ENCODE measurements at places on chromosomes 6 and 20.

GRCh38 chr20:48669946-48670605 lies 157.7 kb downstream of the PREX1 start:
- DNase-seq: no peak

- DNase-seq: no peak
These were observed 14.4 kb upstream of the XRN2 start for GRCh38 chr20:21288587-21289370.

- no peak for DNase-seq
These were observed 353.3 kb downstream of the ZFAND3 start for GRCh38 chr6:38172739-38173410.

- no peak for DNase-seq
These were observed 556 bp upstream of the SCAF8 start for GRCh38 chr6:154732538-154733182.

DNA sequence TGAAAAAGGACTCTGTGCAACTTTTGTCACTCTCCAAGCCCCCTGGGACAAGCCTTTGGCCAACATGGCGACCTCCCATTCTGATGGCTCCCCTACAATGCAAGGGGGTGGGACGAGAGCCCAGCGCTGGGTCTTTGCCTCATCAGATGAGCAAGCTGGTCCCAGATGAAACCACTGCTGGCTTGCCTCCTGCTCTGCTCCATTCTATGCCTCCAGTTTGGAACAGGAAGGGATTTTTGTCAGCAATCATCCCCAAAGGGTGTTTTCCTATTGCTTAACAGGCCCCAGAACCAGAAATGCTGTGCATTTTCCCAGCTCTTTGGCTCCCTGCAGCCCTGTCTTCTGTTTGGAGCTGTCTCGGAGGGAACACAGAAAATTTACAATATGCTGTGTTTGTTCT lies 412.7 kb downstream of the MAFB start:
- no peak for DNase-seq

- no peak for DNase-seq
These were observed 135.4 kb downstream of the CDC5L start for GRCh38 chr6:44522871-44523270.

DNA sequence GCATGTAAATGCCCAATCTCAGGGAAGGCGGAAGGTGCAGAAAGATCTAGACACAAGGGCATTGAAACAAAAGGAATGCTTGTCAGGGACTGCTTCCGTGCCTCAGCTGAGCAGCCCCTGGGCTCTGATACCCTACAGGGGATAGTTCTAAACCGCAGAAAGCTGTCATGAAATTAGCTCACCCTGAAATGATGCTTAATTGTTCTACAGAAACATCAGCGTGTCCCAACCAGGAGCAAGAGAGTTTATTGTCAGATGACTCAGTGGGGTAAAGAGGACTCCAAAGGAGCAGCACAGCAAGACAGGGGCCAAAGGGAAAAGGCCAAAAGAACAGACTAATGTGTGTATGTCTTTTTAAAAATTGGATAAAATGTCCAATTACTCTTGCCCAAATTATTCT lies 258.4 kb upstream of the JARID2 start:
- no peak for DNase-seq

- no peak for DNase-seq
These were observed 5.8 kb upstream of the SDCBP2 start for GRCh38 chr20:1334761-1335160.

DNA sequence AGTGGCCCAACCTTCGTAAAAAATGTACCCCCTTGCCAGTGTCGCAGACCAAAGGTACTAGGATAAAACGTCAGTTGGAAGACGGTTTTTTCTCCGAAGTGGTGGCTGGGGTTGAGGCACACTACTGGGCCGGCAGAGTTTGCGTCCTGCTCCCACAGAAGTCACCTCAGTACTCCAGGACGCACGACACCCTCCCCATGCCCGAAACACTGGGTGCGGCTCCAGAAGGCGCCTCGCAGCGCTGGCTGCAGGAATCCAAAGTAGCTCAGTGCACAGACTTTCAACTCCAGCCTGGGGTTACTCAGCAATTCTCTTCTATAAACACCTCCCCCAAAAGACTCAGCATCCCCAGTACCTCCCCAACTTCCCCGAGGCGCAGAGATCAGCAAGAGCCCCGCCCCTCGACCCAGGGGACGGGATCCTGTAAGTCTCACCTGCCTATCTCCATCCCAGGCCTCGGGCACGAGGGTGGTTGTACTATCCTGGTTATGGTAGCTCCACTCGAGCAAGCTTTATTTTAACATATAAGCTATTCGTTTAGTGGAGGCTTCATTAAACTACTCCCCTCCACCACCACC lies 88.2 kb downstream of the ZFP64 start:
- DNase-seq: no peak

DNA sequence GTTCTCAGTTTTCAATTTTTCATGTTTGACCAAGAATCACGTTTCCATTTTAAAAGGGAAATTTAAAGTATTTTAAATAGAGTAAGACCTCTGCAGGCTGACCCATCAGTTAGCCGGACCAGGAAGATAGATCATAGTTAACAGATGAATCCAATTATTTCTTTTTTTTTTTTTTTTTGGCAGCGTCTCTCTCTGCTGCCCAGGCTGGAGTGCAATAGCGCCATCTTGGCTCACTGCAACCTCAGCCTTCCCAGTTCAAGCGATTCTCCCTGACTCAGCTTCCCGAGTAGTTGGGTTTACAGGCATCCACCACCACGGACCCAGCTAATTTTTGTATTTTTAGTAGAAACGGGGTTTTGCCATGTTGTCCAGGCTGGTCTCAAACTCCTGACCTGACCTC lies 256.7 kb upstream of the CNR1 start:
- DNase-seq: no peak

DNA sequence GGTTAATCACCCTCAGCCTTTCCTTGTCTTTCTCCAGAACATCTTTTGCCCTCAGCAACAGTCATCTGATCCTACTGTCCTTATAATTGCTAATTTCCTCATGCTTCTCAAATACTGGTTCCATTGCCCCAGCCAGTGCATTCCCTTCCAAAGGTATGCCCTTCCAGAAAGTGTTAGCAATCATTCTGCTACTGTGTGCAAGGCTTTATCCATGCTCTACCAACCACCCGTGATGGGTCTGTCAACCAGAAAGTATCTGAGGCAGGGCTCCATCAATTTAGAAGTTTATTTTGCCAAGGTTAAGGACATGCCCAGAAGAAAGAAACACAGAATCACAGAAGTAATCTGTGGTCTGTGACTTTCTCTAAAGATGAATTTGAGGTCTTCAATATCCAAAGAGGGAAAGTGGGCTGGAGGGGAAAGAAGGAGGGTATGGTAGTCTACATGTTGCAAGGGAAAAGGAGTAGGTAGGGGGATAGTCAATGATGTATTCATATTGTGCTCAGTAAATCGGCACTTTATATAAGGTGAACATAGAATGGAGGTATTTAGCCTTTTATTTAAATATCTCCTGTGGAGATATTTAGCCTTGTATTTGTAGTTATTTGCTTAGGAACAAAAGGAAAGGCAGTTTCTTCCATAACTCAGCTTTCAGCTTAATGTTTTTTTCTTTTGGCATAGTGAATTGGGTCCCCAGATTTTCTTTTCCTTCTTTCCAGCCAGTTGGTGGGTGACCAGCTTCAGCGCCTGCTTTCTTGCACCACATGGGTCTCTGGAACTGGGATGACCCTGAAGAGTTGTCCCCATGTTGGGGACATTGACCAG lies 35.2 kb upstream of the PAQR8 start:
- no peak for DNase-seq

GRCh38 chr6:20604159-20604558 lies 69.9 kb downstream of the CDKAL1 start:
- no peak for DNase-seq

DNA sequence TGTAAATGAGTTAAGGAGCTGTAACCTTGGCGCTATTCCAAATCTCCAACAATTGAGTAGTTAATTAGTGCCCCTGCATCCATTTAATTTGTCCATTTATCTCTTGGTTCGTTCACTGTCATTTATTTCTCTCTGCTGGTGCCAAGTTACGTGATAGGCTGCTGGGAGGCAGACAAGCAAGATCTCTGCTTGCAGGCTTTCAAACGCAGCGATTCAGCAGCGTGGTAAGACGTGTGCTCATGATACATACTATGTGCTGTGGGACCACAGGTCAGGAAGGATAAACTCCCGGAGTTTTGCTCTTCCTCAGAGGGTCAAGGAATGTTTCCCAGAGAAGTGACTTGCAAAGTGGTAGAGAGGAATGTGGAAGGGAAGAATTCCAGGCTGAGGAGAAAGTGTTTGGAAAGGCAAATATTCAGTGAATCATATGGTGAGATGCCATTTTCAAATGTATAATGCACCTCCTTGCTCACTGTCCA lies 46.4 kb downstream of the UTRN start:
- DNase-seq: no peak

GRCh38 chr6:76518443-76518842 lies 446.0 kb upstream of the IMPG1 start:
- no peak for DNase-seq

DNA sequence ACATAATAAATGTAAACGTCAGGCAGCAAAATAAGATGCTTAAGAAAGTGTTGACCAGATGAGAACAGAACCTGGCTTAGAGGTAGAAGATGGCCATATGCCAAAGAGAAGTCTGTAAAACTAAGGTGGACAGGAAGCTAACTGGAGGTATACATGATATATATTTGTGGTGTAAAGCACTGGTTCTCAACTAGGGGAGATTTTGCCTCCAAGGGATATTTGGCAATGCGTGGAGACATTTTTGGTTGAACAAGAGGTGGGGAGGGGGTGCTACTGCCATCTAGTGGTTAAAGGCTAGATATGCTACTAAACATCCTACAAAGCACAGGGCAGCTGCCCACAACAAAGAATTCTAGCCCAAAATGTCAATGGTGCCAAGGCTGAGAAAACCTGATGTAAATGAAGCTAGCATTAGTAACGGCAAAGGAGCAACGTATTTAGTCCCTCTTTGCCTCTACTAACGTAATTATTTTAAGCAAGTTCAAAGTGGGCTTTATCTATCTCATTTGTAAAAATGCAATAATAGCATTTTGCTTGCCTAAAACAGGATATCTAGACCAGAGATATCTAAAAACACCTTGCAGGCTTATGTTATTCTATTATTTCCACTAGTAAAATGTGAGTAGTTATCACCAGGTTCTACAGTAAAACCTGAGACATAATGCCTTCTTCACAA lies 182.6 kb downstream of the RNGTT start:
- DNase-seq: no peak

GRCh38 chr6:44925100-44925739 lies 402.9 kb upstream of the RUNX2 start:
- no peak for DNase-seq

- DNase-seq: no peak
These were observed 53.4 kb upstream of the GCM1 start for GRCh38 chr6:53202052-53202451.

- DNase-seq: no peak
These were observed 68.0 kb downstream of the HS3ST5 start for GRCh38 chr6:114274836-114275235.

DNA sequence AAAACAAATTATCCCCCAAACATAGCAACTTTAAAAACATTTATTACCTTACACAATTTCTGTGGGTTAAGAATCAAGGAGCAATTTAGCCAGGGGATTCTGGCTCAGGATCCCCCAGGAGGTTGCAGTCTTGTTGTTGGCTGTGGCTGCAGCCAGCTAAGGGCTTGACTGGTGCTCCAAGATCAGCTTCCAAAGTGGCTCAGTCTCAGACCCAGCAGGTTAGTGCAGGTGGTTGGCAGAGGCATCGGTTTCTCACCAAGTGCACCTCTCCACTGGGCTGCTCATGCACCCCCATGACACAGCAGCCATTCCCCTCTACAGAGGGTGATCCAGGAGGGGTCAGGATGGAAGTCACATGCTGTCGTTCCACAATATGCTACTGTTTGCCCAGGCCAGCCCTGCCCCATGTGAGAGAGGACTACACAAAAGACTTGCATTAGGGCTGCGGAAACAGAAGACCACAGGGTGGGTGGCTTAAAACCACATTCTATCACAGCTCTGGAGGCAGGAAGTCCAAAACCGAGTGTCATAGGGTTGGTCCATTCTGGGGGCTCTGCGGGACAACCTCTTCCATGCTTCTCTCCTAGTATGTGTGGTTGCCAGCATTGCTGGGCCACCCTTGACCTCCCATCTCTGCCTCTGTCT lies 125.8 kb downstream of the C6orf118 start:
- no peak for DNase-seq

- no peak for DNase-seq
These were observed 13.4 kb downstream of the AFDN start for GRCh38 chr6:167840160-167840525.

- no peak for DNase-seq
These were observed 161.1 kb downstream of the EYS start for GRCh38 chr6:65545920-65546319.

- no peak for DNase-seq
These were observed 9.7 kb upstream of the CEP43 start for GRCh38 chr6:166989427-166990032.

DNA sequence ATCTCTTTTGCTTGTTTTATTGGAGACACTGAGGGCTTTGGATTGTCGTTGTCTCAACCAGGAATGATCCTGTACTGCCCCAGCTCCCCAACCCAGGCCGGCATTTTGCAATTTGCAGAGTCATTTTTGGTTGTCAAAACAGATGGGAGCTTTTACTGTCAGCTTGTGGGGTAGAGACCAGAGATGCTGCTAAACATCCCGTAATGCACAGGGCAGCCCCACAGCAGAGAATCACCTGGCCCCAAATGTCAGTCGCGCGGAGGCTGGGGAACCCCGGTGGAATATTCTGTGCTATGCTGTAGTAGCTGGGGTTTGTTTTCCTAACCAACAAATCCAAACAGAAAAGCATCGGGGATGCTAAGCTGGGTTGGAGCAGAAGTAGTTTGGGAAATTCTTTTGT lies 99.7 kb downstream of the TSHZ2 start:
- DNase-seq: no peak

DNA sequence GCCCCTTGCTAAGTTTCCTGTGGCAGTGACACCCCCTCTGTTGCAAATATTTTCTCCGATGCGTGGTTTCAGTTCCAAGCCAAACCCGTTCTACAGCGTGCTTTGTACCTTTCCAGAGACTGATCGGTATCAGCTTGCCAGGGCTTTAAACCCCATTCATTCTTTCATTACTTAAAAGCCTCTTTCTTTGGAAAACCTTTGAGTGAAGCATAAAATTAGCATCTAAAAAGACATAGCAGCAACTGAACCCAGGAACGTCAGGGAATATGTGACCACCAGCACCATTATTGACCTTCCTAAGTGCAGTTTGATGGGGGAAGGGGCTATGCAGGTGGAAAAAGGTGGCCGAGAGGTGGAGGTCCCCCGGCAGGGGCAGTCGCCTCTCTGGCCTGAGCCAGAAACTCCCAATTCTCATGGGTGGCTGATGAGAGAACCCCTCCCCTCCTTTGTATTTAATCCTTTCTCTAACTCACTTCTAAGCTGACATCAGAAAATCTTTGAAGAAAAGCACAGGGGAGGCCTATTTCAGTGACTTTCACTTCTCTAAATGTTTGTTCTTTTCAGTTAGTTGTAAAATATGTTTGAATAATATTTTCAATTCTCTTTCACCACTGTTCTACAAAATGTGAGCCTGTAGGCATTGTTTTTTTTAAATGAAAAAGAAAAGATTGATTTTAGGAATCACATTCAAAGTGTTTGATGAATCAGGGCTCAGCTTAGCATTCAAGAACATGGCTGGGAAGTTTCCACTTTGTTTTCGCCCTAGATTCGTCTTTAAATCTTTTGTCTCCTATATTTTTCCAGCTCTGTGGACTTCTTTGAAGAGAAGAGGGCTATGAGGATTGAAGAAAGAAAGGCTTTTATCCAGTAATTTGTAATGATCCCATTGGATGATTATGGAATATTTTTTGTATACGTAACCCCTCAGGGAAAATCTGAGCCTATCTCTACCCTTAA lies 89.2 kb downstream of the RSPH3 start:
- no peak for DNase-seq

GRCh38 chr6:46967826-46968349 lies 46.1 kb upstream of the ADGRF5 start:
- no peak for DNase-seq
